ENCODE measurements at places on chromosomes 7 and 10.

- DNase-seq: no peak
Observed at GRCh38 chr10:61643316-61643751, 19.4 kb upstream of the CABCOCO1 start.

DNA sequence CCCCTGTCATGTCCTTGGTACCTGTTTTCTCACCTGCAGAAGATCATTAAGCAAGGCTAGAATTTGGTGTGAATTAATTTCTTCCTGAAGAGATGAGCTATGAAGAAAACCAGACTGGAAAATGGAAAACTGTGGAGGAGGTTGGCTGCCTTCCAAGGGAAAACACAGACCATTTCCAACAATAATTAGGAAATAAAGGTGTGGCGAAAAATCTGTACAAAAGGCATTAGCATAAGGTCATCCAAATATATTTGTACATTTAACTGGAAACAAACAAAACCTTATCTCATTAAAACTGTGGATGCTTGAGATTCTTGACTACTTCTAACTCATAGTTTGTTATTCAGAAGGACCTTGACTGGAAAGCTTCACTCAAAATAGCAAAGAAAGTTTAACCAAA lies 1.7 kb downstream of the STN1 start:
- DNase-seq: no peak

- no peak for DNase-seq
Observed at GRCh38 chr7:16531707-16532106, 5.1 kb downstream of the LRRC72 start.

DNA sequence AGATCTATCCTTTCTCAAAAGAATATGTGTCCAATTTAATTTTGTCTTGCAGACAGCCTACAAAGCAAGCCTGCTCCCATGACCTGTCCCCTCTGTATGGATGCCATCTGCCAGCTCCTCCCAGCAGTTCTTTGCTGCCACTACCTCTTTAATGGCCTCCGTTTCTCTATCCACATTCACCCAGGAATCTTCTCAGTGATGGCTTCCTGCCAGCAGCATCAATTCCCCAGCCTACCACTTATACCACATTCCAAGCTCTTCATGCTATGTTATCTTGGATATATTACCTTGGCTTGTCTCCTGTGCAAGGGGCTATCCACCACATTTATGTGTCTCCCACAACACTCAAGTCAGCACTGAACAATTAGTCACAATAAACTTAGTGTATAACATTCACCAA lies 133.2 kb downstream of the VPS50 start:
- DNase-seq: no peak

DNA sequence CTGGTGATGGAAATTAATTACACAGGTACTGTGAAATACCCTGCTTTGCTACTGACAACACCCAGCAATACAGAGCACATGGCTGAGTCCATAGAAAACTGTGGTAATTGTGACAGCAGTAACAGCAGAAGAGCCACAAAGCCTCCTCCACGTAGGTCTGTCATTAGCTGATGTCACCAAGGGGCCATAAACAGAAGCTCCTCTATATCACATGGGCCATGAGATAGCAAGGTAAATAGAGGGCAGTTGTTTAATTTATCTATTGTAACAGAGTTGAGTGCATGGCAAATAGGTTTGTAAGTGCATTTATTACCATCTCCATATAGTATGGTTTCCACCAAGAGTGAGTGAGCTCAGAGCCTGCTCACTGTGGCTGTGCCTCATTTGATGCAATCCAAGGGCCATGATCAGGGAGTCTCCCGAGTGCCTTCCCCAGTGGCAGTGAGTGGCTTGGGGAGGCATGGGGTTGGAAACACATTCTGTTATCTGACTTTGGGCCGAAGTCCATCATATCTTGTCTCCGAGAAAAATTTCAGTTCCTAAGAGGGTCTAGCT lies 281.2 kb downstream of the SKAP2 start:
- peak; percentile 95 for DNase-seq

DNA sequence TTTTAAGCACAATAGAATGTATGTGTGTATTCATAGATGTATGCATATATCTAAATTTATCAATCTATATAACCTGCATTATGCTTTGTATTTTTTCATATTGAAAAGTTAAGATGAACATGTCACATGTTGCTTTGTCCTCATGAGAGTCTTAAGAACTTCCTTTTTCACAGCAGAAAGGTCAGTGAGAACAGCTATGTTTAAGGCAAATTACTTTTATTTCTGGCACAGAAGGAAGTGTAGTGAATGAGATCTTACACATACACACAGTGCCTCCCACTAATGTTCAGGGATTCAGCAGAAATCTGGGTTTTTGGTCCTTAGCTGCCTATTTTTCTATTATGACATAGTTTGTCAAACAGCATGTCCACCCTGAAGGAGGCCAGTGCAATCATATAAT lies 134.8 kb downstream of the TMEM26 start:
- no peak for DNase-seq

DNA sequence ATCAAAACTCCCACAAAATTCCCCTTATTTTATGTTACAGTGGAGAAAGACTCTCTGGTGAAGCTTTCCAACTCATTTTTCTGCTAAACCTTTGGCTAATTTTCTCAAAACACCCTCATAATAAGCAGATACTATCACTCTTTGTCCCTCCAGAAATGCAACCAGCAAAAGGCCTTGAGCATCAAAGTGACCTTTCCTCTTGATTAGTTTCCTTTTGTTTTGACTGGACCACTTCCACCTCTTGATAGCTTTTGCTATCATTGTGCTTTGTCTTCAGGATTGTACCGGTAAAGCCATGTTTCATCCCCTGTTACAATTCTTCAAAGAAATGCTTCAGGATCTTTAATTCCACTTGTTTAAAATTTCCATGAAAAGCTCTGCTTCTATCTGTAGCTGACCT lies 115.1 kb upstream of the SLC13A1 start:
- DNase-seq: no peak

- DNase-seq: no peak
Observed at GRCh38 chr7:40793132-40793531, 658.3 kb downstream of the SUGCT start.

- peak; percentile 27 for DNase-seq
Observed at GRCh38 chr7:140661124-140661523, 11.6 kb upstream of the ADCK2 start.

All from SHP77 (cell line).